ENCODE measurements at places on chromosomes 4 and X. TPM values are rescaled to one million over a fixed set of nuclear protein-coding genes. Genes with fewer than 3 reads are reported as not detected.

GRCh38 chr4:138835832-138836533, 179.6 kb upstream of the NOCT start:
- DNase-seq: peak; percentile 42

GRCh38 chr4:184356366-184356765, 118.0 kb downstream of the IRF2 start:
- DNase-seq: no peak

DNA sequence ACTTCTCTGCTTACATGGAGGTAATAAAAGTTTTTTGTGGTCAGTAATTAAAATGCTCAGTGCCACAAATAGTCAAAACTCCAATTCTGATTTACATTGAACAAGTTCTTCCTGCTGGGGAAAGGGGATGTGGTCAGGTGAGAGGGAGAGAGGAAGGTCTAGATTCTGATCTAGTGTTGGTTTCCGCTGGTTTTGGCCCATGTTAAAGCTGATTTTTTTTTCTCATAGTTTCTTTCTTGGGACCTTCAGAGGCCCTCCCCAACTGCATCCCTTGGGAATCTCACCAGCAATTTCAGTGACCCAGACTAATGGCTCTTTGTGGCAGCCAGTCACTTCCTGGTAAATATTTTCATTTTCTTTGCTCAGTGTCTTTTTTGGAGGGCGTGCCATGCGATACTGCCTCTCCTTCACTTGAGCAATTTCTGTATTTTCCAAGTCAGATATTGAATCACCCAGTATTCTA, 332.7 kb downstream of the RAPGEF2 start:
- DNase-seq: no peak

DNA sequence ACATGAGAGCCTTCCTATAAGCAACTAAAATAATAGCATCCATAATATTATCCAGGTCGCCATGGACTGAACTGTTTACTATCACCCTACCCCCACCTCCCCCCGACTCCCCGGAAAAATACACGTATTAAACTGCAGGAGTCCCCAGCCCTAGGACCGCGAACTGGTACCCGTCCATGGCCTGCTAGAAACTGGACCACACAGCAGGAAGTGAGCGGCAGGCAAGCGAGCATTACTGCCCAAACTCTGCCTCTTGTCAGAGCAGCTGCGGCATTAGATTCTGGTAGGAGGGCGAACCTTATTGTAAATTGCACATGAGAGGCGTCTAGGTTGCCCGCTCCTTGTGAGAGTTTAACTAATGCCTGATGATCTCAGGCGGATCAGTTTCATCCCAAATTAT, 405.8 kb upstream of the ADGRL3 start:
- DNase-seq: no peak

- no peak for DNase-seq
Observed at GRCh38 chr4:7806338-7807090, 133.1 kb downstream of the AFAP1 start.

DNA sequence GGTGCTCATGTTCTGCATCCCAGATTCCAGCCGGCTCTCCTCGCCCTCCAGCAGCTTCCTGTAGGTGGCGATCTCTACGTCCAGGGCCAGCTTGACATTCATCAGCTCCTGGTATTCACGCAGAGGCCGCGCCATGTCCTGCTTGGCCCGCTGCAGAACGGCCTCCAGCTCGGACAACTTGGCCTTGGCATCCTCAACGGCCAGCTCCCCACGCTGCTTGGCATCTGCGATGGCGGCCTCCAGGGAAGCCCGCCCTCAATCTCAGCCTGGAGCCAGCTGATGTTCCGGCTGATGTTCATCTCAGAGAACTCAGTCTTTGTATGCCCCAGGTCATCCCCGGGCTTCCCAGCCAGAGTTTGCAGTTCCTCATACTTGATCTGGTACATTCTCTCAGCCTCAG, 431.8 kb upstream of the DIPK2B start:
- DNase-seq: no peak

- DNase-seq: no peak
Observed at GRCh38 chr4:141657550-141658250, 21.3 kb downstream of the IL15 start.

DNA sequence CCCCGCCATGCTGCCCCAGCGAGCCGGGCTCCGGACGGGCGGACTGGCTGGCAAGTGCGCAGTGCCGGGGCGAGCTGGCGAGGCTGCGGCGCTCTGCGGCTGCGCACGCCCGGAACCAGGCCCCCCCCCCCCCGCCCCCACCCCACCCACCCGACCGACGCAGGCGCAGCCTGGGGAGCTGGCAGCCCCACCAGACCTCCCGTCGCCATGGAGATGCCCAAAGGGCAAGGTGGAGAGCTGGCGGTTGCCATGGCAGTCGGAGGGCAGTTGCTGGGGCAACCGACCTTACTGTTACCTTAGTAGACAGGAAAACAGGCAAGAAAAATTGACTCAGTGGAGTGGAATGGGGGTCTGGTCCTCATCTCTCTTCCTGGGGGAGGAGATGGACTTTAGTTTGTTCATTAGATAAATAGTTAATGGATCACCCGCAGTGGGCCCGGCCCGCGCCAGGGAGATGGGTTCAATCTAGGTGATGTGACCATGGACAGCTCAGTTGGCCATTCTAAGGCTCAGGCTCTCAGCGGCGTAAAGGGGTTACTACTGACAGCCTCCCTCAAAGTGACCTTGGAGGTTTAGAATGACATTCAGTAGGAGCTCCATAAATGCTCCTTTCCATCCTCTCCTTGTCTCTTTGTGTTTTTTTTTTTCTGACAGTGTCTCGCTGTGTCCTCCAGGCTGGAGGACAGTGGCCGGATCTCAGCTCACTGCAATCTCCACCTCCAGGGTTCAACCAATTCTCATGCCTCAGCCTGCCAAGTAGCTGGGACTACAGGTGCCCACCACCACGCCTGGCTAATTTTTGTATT, at the start of gene PCSK1N:
Gene PCSK1N, minus strand, starts transcription at position 87 of the 806 bp plus-strand sequence. Its CDS starts 78 bp downstream, at position 9.
- no peak for DNase-seq

- DNase-seq: no peak
Observed at GRCh38 chr4:1250921-1251772, 2.2 kb upstream of the CTBP1 start.

- DNase-seq: no peak
Observed at GRCh38 chr4:106978046-106978774, 57.9 kb downstream of the DKK2 start.

- no peak for DNase-seq
Observed at GRCh38 chr4:147909225-147909624, 177.3 kb downstream of the ARHGAP10 start.

DNA sequence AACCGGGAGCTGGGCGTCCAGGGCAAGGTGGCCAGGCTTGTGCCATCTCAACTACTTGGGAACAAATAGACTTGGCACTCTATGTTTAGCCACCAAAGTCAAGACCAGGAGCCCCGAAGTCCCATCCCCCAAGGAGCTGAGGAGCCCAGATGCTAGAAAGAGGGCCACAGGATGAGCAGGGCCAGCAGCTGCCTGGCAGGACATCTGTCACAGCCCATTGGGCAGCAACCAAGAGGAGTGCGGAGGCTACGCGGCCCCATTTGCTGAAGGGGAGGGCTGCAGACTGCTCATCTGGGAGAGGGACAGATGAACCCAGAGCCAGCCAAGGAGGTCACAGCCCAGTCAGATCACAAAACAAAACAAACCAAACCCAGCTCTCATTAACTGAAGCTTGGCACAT, 22.9 kb upstream of the SOWAHD start:
- no peak for DNase-seq

- DNase-seq: no peak
Observed at GRCh38 chr4:69360271-69360670, 80.0 kb downstream of the UGT2B28 start.

DNA sequence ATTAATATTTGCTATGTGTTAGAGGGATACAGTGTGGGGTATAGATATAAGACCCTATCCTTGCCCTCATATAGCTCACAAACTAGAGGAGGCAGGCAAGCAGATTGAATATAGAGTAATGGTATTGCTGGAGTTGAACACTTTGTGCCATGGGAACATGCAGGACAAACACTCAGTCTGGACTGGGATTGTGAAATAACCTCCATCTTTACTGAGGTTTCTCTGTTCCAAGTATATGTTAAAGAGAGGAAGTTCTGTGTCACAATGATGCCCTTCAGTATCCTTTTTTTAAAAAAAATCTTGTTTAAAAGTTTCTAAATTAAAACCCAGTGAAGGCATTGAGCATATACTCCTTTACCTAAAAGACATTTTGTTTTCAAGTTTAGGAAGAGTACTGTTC, 8.7 kb downstream of the FABP2 start:
- no peak for DNase-seq

DNA sequence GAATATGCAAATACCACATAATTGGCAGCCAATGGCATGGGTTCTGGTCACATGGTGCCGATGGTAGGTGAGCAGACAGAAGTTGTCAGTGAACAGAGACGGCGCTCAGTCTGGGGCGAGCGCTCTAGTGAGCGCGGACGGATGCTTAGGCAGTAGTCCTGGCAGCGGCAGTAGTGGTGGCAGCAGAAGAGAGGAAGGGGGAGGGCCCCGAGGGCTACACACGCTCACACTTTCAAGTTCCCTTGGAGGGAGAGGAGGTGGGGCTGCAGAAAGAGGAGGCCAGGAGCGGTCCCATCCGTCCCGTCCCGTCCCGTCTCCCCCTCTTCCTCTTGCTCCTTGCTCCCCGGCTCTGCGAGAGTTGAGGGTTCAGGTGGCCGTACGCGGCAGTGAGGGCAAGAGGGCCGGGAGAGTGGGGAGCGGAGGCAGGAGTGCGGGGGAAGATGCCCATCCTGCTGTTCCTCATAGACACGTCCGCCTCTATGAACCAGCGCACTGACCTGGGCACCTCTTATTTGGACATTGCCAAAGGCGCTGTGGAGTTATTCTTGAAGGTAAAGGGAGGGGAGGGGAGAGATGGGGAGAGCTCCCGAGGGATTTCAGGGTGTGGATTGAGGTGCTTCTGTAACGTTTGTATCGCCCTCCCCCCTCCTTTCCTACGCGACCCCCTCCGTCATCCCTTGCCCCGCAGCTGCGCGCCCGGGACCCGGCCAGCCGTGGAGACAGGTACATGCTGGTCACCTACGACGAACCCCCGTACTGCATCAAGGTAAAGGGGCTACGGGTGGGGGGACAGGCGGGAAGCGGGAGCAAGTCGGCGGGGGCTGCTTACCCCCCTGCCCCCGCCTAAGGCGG, at the start of gene INTS6L:
Gene INTS6L, plus strand, starts transcription at position 108 of the 852 bp plus-strand sequence. Its CDS starts 333 bp downstream, at position 441.
- DNase-seq: peak; percentile 87

FAM47A gene
- not detected for total RNA-seq

CDS1 gene
- total RNA-seq: not detected

Data from GM23248 (cell line).